Activated CD8-positive, alpha-beta memory T cell treated with anti-CD3 and anti-CD28 coated beads, Interleukin-2, amount 10 ng/mL, durations not matched to agents 7 days and 5 days (primary cell): ENCODE measurements at places on chromosomes 5 and 9. TPM values are rescaled to one million over a fixed set of nuclear protein-coding genes. Genes with fewer than 3 reads are reported as not detected.

DNA sequence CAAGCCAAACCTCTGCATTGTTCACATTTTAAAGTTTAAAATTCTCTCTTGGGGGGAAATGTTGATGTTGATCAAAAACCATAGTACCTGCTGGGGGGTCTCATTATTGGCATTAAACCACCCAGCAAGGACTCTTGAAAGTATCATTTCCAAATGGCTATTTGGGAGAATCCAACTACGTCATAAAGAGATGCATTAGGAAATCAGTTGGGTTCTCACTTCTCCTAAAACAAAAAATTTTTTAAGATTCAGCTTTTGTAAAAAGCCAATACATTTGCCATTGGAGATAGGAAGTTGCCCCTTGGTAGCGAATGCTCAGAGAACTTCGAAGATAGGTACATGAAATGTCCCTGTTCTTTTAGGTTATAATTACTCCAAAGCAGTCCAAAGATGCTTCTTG, 96.4 kb downstream of the GNAQ start:
- no peak for DNase-seq
- H3K4me1 ChIP-seq, result no peaks in the 10 kb centered on the region
- H3K27me3 ChIP-seq, result no peaks in the 10 kb centered on the region
- no peaks in the 10 kb centered on the region for H3K36me3 ChIP-seq
- no peak overlapping the region for H3K4me3 ChIP-seq

DNA sequence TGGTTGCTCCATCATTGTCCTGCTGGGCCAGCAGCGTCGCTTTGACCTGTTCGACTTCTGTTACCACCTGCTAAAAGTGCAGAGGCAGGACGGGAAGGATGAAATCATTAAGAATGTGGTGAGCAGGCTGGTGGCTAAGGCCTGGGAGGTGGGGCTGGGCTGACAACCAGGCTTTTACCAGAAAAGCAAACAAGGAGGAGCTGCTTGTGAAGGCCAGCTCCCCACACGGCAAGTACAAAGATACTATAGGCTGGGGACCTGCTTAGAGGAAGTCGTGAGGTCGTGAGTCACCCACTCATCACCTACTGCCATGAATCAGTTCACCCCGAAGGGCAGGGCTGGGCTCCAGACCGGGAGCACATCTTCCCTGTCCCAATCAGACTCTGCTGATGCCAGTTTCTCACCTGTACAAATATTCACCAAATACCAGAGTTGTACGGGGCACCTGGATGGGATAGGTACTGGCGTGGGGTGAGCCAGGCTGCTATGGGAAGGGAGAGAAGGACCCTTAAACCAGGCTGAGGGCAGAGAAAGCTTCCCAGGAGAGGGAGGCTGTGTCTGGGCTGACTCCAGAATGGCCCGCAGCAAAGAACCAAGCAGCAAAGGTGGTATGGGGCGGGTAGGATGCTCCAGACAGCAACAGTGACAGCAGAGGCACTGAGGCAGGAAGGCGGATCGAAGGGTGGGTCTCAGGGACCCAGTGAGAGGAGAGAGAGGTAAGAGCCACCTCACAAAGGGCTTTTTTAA, 69.3 kb upstream of the NIPAL4 start:
- peaks cover 42% of the 10 kb centered on the region for H3K4me1 ChIP-seq
- no peak overlapping the region for H3K4me3 ChIP-seq
- no peaks in the 10 kb centered on the region for H3K27me3 ChIP-seq
- peak; percentile 91 for DNase-seq
- peak overlapping the region; percentile 89 for H3K27ac ChIP-seq
- H3K36me3 ChIP-seq, result peaks cover 69% of the 10 kb centered on the region

DNA sequence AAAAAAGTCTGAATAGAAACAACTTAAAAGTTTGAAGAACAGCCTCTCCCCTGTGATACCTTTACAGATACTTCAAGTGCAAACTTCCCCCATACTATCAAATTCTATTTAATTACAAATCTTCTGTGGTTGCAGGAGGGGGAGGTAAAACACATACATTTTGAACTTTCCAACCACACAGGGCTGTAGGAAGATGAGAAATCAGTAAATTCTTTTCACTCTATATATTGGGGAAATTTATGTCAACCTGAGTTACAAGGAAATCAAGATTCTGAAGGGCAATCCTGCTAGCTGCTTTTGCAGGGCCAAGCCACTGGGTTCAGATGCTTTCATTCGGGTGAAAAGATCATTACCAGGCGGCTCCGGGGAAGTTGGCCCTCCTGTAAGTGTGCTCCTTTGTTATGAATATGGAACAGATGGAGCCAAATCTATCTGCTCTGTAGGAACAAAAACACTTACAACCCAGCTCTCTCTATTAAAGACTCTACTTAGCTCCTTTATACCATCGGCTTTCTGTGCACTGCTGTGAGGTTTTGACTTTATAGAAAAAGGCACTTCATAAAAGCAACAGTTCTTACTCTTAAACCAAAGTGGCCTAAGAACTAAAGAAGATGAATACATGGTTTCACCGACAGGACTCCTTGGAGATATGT, 269.1 kb downstream of the EFNA5 start:
- no peak for DNase-seq
- H3K36me3 ChIP-seq, result no peaks in the 10 kb centered on the region
- H3K27ac ChIP-seq, result no peak overlapping the region
- no peak overlapping the region for H3K4me3 ChIP-seq
- H3K4me1 ChIP-seq, result no peaks in the 10 kb centered on the region

DNA sequence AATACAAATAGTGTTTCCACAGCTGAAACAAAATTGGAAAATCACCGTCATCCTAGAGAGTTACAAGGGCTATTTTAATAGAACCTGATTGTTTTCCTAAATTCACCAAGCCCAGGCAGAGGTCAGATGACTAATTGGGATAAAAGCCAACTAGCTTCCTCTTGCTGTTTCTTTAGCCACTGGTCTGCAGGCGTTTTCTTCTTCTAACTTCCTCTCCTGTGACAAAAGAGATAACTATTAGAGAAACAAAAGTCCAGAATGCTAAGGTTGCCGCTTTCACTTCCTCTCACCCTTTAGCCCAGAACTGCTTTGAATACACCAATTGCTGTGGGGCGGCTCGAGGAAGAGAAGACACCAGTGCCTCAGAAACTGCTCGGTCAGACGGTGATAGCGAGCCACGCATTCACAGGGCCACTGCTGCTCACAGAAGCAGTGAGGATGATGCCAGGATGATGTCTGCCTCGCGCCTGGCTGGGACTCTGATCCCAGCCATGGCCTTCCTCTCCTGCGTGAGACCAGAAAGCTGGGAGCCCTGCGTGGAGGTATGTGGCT, at the start of gene TLR4:
Gene TLR4, plus strand, starts transcription at position 380 of the 552 bp plus-strand sequence. Its CDS starts 70 bp downstream, at position 450.
- no peaks in the 10 kb centered on the region for H3K36me3 ChIP-seq
- no peak for DNase-seq
- peaks cover 6% of the 10 kb centered on the region for H3K27me3 ChIP-seq
- no peak within 1 kb of the TSS for H3K4me3 ChIP-seq
- no peak within 1 kb of the TSS for H3K27ac ChIP-seq

RNF44 gene
- 111 TPM for total RNA-seq

DNA sequence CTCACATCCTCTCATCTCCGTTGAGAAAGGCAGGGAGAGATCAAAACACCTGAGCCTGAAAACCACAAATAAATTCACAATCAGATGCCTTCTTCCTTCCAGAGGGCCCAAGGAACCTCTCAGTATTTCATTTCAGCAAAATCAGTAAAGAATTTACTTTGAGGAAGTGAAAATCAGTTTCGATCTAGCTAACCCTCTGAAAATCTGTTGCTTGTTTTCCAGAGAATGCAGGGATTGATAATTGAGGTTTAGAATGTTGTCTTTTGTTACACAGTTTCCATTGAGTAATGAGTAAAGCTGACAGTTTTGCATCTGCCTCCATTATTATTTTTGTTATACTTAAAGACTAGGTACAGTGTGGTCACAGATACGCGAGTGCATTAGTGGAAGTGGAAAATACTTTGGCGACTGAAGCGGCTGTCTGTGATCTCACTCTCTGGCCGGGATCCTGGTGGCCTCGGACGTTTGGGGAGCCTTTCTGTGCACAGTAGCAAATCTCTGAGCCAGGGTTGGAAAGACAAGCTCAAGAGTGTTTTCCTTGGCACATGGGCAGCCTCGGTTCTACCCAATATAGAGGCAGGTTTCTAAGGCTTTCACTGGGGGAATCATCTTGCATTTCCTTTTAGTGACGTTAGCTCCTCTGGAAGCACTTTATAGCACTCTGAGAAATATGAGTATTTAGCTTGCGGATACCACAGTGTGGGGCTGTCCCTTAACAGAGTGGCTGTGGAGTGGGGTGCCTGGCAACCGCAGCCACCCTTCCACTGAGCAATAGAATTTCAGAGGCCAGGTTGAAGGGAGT, 32.2 kb upstream of the ANGPTL2 start:
- H3K4me3 ChIP-seq, result no peak overlapping the region
- peak; percentile 41 for DNase-seq
- H3K27ac ChIP-seq, result no peak overlapping the region
- no peaks in the 10 kb centered on the region for H3K36me3 ChIP-seq
- H3K27me3 ChIP-seq, result peaks cover 21% of the 10 kb centered on the region

DNA sequence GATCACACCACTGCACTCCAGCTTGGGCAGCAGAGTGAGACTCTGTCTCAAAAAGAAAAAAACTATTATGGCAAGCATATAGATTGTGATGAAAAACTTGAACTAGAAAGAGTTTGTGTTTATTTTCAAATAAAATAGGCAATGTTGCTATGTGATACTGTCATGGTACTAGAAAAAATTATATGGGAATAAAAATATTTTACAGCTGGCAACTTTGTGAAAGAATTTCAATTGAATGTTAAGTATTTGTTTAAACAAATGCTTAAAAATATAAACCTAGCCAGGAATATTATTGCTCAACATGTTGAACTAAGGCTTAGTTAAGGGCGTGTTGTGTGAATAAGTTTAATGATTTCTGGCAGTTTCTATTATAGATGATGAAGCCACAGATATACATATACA, 31.7 kb downstream of the HSDL2 start:
- no peak overlapping the region for H3K27ac ChIP-seq
- no peaks in the 10 kb centered on the region for H3K4me1 ChIP-seq
- H3K27me3 ChIP-seq, result no peaks in the 10 kb centered on the region
- no peak for DNase-seq

- no peak for DNase-seq
- no peak overlapping the region for H3K4me3 ChIP-seq
- no peak overlapping the region for H3K27ac ChIP-seq
These were observed 85.0 kb downstream of the CAMSAP1 start for GRCh38 chr9:135822374-135822755.

DNA sequence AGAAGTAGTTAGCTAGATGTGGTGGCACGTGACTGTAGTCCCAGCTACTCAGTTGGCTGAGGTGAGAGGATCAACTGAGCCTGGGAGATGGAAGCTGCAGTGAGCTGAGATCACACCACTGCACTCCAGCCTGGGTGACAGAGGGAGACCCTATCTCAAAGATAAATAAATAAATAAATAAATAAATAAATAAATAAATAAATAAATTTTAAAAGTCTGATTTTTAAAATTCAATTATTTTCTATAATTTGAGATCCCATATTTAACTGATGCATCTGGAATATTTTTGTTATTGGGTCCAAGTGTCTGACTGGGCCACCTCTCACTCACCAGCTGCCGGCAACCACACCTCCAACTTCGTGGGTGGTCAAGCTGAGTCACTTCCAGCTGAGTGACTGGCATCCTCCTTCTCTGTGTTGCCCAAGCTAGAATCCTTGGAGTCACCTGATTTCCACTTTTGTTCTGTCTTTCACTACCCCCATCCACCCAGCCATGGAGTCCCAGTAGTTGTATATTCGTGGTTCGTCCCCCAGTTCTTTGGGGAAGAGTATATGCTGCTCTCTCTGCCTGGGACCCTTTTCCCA, 70.9 kb downstream of the EGFLAM start:
- DNase-seq, result no peak
- H3K4me3 ChIP-seq, result no peak overlapping the region
- H3K27me3 ChIP-seq, result no peaks in the 10 kb centered on the region
- no peaks in the 10 kb centered on the region for H3K4me1 ChIP-seq
- no peaks in the 10 kb centered on the region for H3K36me3 ChIP-seq
- H3K27ac ChIP-seq, result no peak overlapping the region

- no peak overlapping the region for H3K4me3 ChIP-seq
- no peaks in the 10 kb centered on the region for H3K36me3 ChIP-seq
- no peak for DNase-seq
- H3K27ac ChIP-seq, result no peak overlapping the region
These were observed 55.5 kb upstream of the DMRT1 start for GRCh38 chr9:785997-786396.
